Neural progenitor cell (in vitro differentiated cells): ENCODE measurements at places on chromosomes 7 and 10.

DNA sequence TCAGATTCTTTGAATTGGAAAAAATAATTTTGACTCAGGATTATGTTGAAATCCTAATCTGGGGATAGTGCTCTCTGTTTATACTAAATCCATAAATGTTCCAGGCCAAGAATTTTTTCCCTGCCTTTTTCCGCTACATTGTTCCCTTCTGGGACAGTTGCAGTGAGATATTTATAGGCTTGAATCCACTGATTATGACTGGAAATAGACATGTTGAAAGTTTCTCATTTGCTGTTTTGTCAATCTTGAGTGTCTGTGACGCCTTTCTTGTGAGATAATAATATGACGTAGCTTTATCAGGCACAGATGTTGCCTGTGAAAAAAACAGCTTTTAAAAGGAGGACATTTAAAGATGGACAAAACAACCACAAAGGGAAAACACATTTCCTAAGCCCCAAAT, 155.9 kb downstream of the ARID5B start:
- DNase-seq: no peak

- no peak for DNase-seq
Measured at GRCh38 chr10:97788552-97789442, 17.0 kb upstream of the SFRP5 start.

DNA sequence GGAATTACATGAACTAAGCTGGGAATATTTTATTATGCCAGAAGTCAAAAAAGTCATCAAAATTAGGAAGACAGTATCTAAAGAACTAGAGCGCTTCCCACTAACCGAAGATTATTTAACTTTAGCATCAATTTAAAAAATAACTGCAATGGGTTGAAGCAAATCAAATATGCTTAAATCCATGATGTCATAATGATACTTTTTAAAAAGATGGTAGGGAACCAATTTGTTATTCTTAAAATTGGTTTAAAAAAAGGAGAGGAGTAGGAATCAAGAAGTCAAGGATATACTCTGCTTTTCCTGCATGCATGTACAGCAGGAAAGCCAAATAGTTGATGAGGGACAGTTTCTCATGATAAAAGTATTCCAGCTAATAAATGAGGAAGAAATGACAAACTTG, 3.2 kb upstream of the ASAH2 start:
- DNase-seq: no peak

DNA sequence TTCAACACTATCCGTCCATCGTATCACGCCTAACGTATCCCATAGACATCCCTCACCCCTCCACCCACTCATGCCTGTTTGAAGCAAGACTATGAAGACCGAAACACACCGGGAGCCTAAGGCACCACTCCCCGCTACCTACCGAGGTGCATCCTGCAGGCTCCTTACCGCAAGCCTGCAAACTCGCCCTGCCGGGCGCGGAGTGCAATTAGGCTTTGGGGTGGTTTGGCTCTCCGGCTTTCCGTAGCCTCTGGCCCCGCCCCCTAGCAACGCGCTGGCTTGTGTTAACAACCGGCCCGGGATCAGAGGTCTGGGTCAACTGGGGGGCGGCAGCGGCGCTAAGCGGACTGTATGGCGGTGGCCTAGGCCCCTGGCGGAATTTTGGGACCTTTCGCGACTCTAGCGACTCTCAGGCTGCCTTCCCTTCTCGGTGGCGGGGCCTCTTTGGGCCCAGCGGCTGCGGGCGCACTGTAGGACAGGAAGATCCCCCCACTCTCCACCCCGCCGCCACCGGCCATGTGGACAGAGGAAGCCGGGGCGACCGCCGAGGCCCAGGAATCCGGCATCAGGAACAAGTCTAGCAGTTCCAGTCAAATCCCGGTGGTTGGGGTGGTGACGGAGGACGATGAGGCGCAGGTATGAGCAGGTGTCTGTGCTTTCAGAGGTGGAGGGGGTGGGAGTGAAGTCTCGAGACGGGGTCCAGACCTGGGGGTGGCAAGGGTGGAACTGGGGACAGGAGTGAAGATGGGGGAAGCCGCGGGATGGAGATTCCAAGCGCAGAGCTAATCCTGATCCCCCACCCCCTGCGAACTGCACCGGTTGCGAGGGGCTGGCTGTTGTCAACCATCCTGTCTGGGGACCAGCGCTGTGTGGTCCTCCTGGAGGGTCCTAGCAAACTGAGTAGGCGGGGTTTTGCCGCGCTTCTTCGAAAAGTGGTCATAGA, at the start of gene CFAP69:
CFAP69 (plus strand) TSS at position 266 of the 943 bp plus-strand sequence; CDS start at position 517, 251 bp downstream.
- DNase-seq: peak; percentile 96

- DNase-seq: peak; percentile 73
Measured at GRCh38 chr10:132458586-132459300, 61.7 kb downstream of the PWWP2B start.

DNA sequence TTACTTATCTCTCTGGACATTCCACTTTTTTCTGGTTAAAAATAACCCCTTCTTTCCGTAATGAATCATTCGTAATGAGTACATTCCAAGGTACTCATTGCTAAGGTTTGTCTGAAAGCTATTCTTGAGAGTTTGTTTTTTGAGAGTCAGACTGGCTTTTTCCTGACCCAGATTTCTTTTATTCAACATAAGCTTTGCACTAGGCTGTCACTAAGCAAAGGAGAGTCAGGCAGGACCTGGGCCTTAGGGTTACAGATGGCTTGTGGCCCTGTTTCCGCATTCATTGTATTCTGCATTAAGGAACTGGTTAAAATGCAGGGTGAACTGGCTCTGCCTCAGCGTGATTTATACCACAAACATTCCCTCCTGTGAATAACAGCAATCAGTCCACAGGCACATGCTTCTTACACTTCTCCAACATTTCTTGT, 84.1 kb downstream of the POM121L12 start:
- DNase-seq: no peak

DNA sequence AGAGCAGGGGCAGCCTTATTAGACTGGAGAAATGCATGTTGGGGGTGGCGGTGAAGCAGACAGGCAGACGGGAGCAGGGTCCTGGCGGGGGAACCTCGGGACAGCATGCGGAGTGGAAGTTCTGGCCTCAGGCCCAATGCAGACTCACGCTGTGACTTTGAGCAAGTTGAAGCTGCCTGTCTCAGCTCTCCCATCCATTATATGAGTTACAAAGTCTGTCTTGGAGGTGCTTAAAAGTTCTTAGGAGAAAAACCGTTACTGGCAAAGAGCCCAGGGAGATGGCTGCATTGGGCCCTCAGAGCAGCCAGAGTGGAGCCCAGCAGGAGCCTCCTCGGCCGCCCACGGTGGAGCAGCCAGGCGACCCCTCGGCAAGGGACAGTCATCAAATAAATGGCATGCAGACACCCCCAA, 509.5 kb downstream of the PLXNA4 start:
- no peak for DNase-seq

DNA sequence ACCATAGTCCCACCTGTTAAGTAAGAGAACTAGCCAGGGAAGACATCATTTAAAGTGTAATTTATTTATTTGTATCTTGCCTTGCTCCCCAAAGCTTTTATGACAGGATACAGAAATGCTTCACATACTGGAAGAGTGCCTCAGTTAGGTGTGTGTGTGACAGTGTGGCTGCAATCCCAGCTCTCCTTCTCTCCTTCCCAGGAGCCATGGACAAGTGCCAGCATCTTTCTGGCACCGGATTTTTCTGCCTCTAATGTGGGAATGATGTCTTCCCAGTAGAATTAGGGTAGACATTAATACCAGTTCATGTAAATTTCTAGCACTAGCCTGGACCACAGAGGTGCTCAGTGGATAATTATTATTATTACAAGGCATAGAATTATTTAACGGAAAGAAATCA, 30.3 kb upstream of the ATXN7L1 start:
- no peak for DNase-seq

GRCh38 chr7:16432425-16432731, 11.0 kb upstream of the CRPPA start:
- no peak for DNase-seq

GRCh38 chr7:49443515-49443914, 329.9 kb upstream of the VWC2 start:
- DNase-seq: no peak

DNA sequence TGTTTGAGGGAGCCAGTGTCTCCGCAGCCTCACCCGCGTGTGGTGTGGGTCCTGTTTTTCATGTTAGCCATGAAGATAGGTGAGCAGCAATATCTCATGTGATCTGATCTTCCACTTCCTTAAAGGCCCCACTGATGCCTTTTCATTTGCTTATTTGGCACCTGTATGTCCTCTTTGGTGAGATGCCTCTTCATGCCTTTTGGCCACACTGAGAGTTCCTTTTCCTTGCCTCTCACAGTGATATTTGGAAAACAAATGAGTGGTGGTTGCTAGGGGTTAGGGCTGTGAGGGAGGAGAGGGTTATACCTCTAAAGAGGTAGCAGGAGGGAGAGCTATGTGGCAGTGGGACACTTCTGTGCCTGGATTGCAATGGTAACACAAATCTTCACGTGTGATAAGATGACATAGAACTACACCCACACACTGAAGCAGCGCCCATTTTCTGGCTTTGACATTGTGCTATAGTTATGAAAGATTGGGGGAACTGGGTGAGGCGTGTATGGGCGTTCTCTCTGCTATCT, 90.4 kb upstream of the TNS3 start:
- no peak for DNase-seq

DNA sequence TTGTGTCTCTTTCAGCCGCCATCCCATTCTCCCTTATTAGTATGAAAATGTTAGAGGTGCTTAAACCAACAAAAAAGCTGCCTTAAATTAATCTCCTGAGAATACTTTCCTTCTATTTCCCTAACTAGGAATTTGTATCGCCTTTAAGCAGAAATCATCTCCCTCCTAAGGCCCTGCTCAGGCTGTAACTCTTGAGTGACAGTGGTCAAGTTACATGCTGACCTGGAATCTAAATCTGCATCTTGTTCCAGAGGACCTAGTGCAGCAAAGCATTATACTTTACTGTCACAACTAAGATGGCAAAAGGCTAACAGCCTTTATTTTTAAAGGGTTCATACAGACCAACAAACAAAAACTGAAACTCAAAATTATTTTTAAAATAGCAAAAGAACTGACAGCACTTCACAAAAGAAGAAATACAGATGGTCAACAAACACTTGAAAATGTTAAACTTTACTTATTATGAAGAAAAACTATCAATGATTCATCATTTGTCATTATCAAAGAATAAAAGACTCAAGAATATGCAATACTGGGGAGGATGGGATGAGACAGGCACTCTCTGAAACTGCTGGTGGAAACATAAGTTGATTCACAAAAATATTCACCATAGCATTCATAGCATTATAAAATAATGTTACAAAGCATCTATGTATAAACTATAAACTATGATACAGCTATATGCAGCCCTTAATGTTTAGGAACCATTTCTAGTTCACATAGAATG, 11.0 kb downstream of the CYREN start:
- DNase-seq: no peak

GRCh38 chr7:36301914-36302771, 87.5 kb upstream of the ANLN start:
- DNase-seq: no peak

DNA sequence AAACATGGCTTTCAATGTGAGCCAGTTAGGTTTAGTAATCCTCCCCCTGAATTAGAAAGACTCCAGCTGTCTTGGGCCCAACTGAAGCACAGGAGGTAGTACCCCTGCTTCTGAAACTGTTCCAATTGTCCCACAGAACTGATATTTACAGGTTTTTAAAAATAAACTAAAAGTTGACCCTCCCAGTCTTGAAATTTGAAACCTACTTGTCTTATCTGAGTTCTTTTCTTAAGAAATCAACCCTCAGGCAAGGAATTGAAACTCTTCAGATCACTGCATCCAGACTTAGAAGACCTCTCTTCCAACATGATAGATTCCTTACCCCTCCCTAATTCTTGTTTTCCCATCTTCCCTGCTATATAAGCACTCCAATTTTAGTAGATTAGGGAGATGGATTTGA, 13.3 kb upstream of the ARHGAP21 start:
- no peak for DNase-seq

- no peak for DNase-seq
Measured at GRCh38 chr10:576130-576465, 113.4 kb downstream of the DIP2C start.

- no peak for DNase-seq
Measured at GRCh38 chr10:57654856-57655255, 612.8 kb downstream of the IPMK start.

DNA sequence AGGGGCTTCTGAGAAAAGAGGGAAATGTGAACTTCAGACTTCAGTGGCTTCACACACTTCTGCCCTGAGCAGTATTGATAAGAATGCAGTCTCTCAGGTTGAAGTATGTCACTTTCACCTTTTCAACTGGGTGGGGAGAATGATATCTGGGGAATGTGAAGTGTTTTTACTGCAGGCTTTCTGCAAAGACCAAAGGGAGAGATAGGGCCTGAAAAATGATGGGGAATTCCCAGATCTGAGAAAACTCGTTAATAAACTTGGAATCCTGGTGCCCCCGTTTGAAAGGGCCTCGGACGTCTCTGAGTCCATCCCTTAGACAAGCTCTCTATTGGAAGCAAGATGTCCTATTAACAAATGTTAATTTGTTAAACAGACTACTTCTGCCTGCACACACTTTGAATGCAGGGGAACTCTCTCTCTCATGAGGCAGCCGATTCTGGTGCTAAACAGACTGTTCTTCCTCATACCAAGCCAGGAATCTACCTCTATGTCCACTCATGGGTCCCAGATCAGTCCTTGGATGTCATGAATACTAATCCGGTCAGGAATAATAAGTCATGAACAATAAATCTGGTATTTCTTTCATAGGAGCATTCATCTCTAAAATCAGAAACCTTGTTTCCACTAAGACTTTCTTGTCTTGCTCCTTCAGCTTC, 193.6 kb downstream of the JCAD start:
- no peak for DNase-seq

- DNase-seq: no peak
Measured at GRCh38 chr7:16051561-16052255, 365.2 kb upstream of the MEOX2 start.

DNA sequence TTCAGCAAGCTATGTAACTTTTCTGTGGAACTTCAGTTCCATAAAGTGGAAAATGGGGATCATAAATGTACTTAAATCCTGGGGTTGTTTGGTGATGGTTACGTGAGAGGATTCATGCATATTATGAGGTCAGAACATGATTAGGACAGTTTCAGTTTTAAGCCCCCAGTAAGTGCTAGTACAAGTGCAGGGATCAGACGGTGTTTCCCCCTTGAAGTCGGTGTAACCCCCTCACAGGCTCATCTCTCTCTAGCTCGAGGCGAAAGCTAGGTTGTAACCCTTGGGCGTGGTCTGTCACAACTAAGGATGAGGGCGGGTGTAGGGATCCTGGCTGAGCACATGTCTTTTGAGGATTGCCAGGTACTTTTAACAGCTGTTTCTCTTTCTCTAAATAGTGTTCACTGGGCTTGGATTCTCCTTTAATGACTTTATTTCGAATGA, 84.7 kb downstream of the SPAG6 start:
- DNase-seq: no peak

DNA sequence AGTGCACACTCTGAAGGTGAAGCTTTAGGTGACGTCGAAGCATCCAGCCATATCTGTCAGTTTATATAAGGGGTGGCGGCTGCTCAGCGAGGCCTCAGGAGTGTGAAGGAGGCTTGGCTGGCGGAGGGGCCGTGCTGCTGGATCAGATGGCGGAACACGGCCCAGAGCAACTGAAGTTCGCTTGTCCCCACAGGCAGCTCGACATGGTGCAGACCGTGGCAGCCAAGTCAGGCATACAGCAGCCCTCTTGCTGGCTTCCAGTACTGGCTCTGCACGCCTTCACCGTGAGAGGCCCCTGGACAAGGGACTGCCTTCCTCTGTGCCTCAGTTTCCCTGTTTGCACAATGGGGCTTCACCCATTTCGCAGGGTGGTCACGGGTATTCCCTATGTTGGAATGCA, 443.5 kb downstream of the DNAJB6 start:
- DNase-seq: no peak

GRCh38 chr10:59176241-59177030, at the start of gene PHYHIPL:
PHYHIPL (plus strand) TSS chr10:59176643; CDS start chr10:59176854, 211 bp downstream.
- peak; percentile 73 for DNase-seq
